Right cardiac atrium (tissue), 5 donors: ENCODE measurements at places on chromosomes 7 and 10. TPM values are rescaled to one million over a fixed set of nuclear protein-coding genes. Genes with fewer than 3 reads are reported as not detected.

DNA sequence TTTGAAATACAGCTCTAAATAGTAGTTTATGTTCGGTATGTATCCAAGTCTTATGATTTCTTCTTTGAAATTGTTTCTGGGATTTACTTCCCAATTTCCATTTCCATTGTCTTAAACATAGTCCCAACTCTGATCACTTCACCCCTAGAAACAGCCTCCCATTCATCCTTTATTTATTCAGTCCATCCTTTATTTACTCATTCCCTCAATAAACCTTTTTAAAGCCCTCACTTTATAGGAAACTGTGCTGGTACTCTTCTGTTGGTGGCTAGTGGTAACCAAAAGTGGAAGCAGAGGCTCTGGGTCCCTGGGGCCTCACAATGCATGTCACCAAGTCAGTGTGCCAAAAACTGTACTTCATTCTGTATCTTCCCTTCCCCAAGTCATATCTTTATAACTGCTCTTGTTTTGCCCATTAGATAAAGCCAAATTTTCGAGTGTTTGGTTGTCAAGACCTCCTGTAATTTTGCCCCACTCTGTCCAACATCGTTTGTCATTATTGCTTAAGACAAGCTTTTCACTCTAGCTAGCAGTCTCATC is 3.9 kb upstream of the EPC1 start:
- no peak for DNase-seq

- DNase-seq: peak; percentile 73
Observed at GRCh38 chr7:137933270-137934017, 68.4 kb downstream of the CREB3L2 start.

DNA sequence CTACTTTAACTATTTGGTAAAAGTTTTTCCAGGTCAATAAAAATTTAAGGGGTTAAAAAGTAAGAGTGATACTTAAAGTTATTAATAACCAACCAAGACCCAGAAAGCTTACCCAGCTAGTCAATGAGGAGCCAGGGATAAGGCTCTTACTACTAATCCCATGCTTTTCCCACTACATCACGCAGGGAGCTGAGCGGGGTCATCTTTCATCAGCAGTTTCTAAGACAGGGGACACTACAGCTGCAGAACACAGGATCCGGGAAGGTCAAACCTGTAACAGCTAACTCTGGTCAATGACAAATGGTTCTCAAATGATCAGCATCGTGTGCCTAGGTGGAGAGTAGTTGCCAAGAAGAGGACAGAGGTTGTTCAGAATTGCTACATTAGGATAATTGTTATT is 65.1 kb downstream of the RSU1 start:
- no peak for DNase-seq

DNA sequence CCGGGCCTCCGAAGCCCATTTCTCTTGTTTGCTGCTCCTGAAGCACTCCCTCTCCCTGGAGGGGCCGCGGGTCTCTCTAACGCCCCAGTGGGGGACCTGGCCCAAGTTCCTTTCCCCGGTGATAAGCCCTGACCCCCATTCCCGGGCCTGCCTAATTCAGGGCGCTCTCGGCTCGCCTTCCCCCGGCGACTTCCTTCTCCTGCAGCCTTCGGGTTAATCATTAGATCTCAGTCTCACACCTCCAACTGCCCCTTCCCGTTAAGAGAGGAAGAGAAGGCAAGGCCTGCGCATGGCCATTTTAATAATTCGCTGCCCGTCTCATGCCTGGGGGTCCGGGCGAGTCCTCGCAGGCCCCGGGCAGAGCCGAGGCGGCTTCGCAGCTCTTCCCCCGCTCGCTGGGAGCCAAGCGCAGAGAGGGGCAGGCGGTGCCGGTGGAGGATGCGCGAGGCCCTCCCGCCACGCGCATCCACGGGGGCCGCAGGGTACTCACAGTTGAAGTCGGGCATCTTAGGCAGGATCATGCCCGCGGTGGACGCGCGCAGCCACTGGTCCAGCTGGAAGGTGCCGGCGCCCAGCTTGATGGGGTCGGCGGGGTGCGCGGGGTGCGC is 1.2 kb downstream of the MNX1 start:
- no peak for DNase-seq

DNA sequence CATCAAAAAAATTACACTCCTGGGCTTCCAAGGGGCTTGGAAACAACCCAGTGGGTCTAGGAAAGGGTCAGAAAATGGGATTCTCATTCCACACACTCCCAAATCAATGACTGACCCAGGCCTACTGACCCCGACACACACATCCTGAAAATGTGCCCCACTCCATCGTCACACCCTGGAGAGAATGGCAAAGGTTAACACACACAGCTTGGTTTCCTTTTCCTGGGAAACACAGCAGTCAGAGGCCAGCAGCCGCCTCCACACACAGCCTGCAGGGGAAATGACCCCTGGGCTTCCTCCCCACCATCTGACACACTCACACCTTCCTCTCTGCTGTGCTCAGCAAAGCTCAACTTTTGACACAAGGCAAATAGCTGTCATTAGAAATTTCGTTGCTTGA is 42.9 kb downstream of the SH3PXD2A start:
- DNase-seq: peak; percentile 42

The GPRIN2 gene
- total RNA-seq: not detected

GRCh38 chr10:89163265-89163995 is 43.7 kb downstream of the CH25H start:
- DNase-seq: peak; percentile 39

- no peak for DNase-seq
Observed at GRCh38 chr7:155259866-155260497, 37.7 kb upstream of the INSIG1 start.

GRCh38 chr7:70212281-70212680 is 614.0 kb downstream of the AUTS2 start:
- DNase-seq: no peak

GRCh38 chr7:106257752-106258151 is 27.0 kb downstream of the NAMPT start:
- no peak for DNase-seq

DNA sequence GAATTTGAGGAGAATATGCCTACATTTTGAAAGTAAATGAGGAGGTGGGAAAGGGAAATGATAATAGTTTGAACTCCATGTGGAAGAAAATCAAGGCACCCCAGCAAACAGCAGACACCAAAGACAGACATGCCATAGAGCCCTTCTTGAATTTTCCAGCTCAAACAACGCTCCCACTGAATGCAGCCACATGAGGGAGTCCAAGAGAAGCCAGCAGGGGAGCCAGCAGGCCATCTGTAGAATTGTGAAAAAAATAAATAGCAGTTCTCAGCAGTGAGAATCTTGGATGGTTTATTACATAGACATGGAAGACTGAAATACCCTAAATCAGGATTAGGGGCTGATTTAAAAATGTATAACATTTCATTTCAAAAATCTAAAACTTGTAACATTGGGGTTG is 1567.3 kb upstream of the LRRTM3 start:
- no peak for DNase-seq

The CYP2E1 gene
- total RNA-seq: 1.2 TPM

The JAZF1 gene
- total RNA-seq: 26.9 TPM

DNA sequence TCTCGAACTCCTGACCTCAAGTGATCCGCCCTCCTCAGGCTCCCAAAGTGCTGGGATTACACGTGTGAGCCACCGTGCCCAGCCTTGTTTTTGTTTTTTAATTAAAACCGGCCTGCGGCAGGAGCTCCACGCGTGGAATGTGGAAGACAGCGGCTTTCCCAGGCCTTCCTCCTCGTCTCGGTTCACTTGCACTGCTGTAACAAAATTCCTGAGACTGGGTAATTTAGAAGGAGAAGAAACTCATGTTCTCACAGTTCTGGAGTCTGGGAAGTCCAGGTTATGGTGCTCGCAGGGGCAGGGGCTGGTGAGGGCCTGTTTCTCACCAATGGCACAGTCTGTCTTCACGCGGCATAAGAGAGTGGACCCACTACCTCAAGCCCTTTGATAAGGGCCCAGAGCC is 14.4 kb upstream of the CRYGN start:
- DNase-seq: no peak

DNA sequence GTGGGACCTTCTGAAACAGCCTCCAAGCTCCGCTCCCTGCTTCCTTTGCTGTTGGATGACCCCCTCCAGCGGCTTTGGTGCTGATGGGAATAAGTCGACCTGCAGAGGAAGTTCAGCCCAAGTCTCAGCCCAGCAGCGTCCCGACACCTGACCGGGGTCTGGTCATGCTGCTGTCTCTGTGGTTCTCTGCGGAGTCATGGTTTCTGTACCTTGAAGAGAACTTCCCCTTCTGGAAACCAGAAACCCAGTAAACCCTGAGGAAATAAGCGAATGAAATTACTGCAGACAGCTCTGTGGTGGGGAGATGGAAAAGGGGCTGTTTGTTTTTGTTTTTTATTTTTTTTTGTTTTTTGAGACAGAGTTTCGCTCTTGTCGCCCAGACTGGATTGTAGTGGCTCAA is 18.3 kb upstream of the ZNF12 start:
- no peak for DNase-seq

DNA sequence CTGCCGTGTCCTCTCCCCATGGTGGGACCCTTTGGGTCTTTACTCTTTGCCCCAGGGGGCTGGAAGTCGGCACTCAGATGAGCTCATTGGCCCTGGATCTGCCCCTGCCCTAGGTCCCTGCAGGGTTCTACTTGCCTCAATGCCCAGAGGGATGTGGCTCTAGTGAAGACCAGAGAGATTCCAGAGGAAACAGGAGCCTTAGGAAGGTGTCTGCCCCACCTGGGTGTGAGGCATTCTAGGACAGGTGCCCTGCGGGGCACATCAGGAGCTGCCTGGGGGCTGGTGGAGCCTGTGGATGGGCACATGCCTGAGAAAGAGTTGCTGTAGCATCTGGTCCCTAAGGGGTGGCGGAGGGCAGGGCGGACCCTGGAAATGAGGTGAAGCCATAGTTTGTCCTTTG is 128.6 kb downstream of the ADCY1 start:
- no peak for DNase-seq

The RNF148 gene
- 0.61 TPM for total RNA-seq

GRCh38 chr7:128876127-128876526 is 13.5 kb downstream of the ATP6V1F start:
- DNase-seq: peak; percentile 15

- no peak for DNase-seq
Observed at GRCh38 chr10:75040576-75040975, 70.9 kb upstream of the SAMD8 start.

The SPDYE1 gene
- not detected for total RNA-seq

DNA sequence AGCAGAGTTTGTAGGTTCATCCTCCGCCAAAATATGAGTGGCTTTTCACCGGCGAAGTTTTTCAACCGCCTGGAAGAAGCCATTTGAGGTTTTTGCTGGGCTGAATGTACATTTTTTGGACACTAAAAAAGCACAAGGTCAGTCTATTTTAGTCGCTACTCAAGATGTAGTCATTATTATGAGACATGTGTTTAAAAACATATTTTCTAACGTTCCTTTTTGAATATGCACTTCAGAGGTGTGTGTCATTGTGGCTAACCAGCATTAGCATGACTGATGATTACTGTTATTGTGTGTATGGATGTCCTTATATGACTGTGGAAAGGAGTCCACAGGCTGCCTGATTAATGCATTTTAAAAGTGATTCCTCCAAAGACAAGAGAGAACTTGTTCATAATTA is 605.4 kb downstream of the INHBA start:
- DNase-seq: no peak

DNA sequence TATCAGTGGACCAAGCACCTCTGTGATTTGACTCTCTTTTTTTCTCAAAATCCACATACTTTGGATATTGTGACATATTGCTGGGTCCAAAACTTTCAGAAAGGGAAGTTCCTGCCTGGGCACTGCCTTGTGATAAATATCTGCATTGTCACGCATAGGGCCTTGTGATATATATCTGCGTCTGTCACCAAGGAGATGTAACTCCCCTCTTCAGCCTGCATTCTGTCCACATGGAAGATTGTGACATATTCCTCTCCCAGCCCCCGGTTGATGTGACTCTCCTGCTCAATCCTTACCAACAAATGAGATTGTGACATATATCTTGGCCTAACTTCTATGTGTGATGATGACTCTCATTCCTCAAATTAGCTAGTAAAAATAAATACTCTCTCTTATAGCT is 25.4 kb upstream of the ZNF107 start:
- DNase-seq: no peak

The SPACDR gene
- not detected for total RNA-seq

- no peak for DNase-seq
Observed at GRCh38 chr7:153415632-153416031, 636.6 kb upstream of the DPP6 start.

DNA sequence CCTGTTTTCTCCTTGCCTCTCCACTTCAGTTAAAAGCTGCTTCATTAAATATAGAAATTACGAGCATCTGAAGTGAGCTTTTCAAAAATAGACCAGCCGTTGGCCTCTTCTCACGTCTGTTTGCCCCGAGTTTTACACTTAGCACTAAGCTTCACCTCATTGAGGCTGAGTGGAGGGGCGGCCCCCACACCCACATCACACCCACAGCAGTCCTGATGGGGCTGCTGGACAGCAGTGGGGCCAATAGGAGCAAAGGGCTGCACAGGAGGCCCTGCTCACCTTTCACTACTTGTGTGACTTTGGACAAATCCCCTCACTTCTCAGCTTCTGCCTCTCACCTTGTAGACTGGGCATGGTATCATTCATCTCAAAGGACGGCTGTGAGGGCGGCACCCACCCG is 677.8 kb downstream of the SDK1 start:
- no peak for DNase-seq

DNA sequence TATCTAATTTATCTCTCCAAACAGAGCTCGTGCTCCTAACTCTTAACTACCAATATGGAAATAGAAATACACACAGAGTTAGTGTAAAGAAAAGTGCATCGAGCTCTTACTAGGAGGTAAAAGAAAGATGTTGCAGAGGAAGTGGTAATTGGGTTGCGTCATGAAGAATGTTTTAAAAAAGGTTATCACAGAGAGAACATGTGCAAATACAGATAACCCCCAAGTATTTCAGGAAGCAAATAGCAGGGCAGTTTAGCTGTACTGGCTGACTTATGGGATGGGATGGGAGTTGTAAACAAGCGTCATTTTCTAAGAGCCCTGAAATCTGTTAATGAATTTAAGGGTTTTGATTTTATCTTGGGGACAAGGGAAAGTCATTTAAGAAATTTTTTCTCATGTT is 153.9 kb downstream of the AGMO start:
- no peak for DNase-seq

DNA sequence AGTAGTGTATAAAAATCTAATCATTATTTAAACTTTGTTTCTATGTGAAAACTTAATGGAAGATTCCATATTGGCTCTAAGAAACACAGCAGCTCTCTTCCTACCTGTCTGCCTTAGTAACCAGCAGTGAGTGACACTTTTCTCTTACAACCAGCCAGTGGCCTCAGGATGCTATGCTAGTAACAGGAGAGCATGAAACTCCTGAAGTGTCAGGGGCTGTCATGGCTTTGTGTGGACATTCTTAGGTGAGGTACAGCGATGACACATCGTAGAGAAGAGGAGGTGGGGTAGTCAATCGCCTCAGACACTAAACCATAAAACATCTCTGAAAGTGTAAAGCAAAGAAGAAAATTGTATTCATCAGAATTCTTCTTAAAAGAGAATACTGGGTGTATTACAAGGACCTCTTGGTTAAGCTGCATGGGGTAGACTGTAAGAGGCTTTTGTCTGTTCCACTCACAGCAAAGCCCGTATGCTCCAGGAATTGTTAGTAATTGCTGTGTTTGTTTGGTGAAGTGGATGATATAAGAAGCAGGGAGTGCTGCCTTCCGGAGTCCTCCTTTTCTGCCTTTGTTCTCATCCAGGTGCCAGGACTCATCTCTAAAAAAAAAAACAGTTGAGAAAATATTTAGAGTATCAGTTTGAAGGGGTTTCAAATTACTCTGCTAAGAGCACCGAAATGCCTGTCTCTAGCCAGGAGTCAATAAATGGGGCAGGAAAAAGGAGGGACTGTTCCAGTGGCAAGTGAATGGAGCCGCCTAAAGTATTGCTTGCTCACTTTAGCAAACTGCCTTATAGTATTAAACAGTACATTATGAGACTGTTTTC is 518.8 kb downstream of the CNTNAP2 start:
- no peak for DNase-seq

The CPA2 gene
- total RNA-seq: not detected

GRCh38 chr10:56319386-56319785 is 41.7 kb downstream of the ZWINT start:
- DNase-seq: no peak
